CD4-positive, alpha-beta memory T cell (primary cell): ENCODE measurements at places on chromosomes 6 and 20.

DNA sequence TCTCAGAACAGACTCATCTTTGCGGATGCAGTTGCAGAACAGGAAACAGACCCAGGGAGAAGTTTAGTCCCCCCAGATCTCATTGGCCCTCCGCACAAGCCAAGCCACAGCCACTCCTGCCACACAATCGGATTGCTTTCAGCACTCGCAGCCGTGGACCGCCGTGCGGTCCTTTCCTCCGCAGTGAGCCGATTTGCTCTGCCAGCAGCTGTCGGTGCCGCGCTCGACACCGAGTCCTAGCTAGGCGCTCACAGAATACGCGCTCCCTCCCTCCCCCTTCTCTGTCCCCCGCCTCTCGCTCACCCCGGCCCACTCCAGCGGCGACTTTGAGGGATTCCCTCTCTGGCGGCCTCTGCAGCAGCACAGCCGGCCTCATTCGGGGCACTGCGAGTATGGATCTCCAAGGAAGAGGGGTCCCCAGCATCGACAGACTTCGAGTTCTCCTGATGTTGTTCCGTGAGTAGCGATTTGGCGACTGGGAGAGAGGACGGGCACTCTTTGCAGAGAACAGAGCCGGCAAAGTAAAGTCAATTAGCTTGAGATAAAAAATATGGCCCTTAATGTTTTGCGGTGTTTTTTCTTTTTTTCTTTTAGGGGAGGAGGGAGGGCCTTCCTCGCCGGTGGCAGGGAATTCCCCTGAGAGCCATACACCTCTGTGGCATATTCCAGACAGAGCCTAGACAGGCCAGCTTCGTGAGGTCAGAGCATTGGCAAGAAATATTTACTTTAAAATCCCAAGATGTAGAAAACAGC is at the start of gene LAMP5:
LAMP5 (plus strand) TSS at position 130 of the 753 bp plus-strand sequence; CDS start at position 393, 263 bp downstream.
- DNase-seq, result no peak

DNA sequence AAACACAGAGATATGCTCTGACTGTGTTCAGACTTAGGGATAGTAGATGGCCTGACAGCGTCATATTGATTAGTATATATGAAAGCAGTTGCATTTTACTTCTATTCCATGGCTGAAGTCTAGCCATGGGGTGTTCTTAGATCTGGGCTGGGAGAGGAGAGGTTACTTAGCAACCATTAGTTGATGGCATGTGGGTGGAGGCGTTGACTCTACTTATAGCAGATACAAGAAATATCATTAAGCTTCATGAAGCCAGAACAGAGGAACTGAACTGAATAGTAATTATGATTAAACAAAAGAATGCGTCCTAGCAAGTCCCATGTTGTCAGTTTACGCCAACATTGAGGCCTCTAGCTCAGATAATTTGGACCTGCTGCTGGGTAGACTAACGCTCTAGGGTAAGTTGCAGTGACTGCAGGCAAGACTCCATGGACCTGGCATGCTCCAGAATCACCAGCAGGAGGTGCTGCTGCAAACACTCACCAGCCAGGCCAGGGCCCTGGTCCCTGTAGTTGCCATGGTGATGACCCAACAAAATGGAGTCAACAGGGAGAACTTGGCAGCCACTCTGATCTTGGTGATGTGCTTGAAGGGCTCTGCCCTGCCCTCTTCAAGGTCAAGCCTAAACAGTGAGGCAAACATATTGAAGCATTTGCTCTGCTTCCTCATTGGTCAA is 477.3 kb downstream of the PREX1 start:
- no peak for DNase-seq

GRCh38 chr6:105802703-105803102 is 283.4 kb upstream of the PRDM1 start:
- DNase-seq, result no peak

- DNase-seq, result no peak
These were observed 76.4 kb downstream of the KIZ start for GRCh38 chr20:21202259-21202658.

- no peak for DNase-seq
These were observed 109.3 kb upstream of the AFDN start for GRCh38 chr6:167717455-167717854.

DNA sequence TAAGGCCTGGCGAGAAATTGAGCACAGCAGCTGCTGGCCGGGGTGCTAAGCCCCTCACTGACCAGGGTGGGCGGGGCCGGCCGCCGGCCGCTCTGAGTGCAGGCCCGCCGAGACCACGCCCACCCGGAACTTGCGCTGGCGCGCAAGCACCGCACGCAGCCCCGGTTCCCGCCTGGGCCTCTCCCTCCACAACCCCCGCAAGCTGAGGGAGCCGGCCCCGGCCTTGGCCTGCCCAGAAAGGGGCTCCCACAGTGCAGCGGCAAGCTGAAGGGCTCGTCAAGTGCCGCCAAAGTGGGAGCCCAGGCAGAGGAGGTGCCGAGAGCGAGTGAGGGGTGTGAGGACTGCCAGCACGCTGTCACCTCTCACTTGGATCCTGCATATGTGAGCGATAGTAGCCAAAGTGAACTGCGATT is 251.2 kb downstream of the GJA1 start:
- no peak for DNase-seq
